Activated naive CD8-positive, alpha-beta T cell treated with anti-CD3 and anti-CD28 coated beads, Interleukin-2, amount 10 ng/mL, durations not matched to agents 7 days and 5 days (primary cell): ENCODE measurements at places on chromosomes 4 and X. TPM values are rescaled to one million over a fixed set of nuclear protein-coding genes. Genes with fewer than 3 reads are reported as not detected.

GRCh38 chr4:185202984-185203485 lies 765 bp downstream of the CFAP97 start:
- DNase-seq: no peak

- DNase-seq: no peak
Measured at GRCh38 chr4:120991885-120992284, 69.4 kb upstream of the PRDM5 start.

- DNase-seq: no peak
Measured at GRCh38 chrX:71823391-71824057, 60.4 kb downstream of the CXorf49B start.

DNA sequence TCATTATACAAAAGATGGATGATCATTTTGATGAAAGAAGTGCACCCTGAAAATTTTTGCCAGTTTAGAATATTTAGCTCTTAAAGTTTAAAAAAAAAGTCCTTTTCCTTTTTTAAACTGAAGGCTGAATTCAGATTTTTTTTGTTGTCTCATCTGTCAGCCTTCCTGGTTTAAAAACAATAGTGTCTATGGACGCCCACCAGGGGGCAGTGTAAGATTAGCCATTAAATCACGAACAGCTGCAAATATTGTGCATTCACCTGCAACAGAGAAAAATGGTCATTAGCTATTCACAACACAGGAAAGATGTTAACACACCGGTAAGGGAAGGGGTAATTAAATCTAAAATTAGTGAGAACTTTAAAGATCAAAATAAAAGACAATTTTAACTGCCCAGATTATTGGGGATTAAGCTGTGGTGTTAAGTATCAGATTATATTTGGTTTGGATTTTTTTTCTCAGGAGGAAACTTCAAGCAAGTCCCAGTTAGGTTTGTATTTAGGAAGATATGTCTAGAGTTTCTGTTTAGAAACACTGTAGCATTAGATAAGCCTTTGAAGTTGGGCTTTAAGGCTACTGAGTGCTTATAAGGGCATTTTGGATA lies 4.4 kb upstream of the CXorf38 start:
- peak; percentile 31 for DNase-seq

GRCh38 chrX:19882066-19882775 lies 5.2 kb downstream of the SH3KBP1 start:
- no peak for DNase-seq

DNA sequence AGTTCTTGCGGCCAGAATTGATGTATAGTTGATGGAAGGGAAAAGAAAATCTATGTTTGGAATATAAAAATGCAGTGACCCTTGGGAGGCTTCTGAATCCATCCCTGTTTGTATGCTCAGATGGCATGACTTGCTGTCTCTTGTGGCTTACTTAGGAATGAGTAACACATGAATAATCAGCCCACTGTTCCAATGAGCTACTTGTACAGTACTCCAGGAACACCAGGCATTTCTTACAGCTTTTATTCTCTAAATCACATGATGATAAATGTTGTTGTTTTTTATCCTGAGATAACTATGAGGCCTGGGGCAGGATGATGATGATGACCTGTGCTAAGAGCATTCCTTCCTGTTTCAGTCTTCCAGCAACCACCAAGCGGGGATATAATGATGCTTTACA lies 18.9 kb downstream of the TMPRSS11E start:
- no peak for DNase-seq

DNA sequence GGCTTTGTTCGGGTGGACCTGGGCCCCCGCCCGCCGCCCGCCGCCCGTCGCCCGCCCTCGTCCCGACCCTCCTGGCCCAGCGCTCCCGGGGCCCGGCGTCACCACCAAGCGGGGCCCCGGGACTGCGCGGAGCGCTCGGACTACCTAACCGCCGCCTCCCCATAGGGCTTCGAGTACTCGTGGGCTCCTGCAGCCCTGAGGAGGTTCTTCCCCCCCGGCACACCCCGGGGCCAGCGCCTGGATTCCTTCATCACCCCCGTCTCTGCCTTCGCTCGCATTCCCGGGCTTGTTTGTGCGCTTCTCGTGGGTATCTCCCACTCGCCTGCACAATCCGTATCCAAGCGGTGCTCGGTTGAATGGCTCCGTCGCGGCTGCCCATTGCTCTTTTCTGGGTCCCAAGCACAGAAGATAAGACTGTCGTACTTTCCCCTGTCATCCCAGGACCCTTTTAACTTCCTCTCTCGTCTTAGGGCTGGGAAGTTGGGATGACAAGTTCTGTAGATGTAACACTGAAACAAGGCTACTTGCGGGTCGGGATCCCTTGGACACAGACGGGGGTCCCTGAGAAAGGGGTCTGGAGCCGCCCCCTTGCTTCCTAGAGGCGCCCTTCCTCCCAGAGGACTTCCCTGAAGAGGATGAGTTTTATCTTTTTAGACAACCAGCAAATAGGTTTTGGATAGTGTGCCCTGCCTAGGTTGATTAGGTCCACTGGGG lies 565 bp downstream of the MOB1B start:
- no peak for DNase-seq

DNA sequence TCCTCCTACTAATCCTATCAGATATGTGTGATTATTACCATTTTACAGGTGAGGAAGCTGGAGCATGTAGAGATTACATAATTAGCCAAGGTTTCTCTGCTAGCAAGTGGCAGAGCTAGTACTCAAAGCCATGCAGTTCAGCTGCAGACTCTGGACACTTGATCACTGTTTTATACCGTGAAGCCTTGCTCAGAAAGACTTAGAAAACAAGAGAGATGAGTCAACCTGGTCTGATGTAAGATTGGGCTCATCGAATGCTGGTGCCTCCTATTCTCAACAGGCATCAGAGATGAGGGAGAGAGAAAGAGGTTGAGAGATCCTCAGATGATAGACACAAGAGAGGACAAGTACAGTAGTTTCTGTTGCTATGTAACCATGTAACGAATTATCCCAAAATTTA lies 19.0 kb upstream of the PDE5A start:
- no peak for DNase-seq

GRCh38 chr4:112970903-112971302 lies 78.5 kb upstream of the ANK2 start:
- DNase-seq: no peak

DNA sequence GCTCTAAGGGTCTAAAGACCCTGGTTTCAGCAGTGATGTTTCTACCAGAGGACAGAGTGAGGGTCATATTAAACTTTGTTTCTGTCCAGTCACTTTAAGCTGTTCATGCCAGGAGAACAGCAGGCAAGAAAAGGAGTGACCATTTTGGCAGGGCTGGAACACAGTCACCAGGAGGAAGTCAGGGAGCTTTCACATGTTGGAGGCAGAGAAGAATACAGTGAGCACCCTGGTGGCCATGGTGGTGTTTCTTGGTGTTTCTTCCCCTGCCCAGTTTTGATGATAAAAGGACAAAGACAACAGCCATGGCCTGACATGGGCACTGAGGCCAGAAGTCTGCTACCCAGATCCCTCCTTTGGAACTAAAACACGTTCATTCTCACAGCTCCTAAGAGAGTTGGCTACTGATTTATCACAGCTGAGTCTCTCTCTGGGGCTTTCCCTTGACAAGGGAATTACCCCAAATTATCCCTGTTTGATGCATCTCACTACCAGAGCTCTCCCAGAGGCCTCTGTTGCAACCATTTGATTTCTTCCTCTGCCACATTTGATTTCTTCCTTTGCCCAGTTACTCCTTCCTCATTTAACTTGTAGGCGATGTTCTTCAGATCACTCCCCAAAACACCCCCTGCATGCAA lies 106.4 kb upstream of the NWD2 start:
- DNase-seq: no peak

DNA sequence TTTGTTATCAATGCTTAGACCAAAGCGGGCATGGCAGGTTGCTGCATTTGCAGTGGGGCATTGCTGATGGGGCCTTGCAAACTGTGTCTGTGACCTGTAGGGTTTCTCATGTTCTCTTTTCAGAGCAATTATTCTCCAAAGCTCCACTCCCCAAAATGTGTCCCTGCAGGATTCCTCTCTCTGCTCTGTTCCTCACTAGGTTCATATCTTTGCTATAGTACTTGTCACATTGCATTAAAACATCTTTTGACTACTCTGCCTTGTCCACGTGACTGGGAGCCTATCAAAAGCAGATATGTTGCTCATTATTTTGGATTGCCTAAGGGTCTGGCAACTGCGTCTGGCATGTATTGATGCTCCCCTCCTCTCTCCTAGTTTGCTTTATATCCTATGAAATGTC lies 177.7 kb upstream of the MID1 start:
- DNase-seq: no peak

GRCh38 chr4:3615386-3616286 lies 83.4 kb upstream of the LRPAP1 start:
- peak; percentile 10 for DNase-seq

- DNase-seq: no peak
Measured at GRCh38 chr4:131426023-131426758, 1722.9 kb upstream of the PCDH10 start.

GRCh38 chr4:135122457-135122856 lies 920.9 kb upstream of the PABPC4L start:
- no peak for DNase-seq

The TMEM271 gene
- total RNA-seq: not detected

The MAGEB17 gene
- total RNA-seq: not detected

The SSX4 gene
- total RNA-seq: not detected

The ATP5ME gene
- 184 TPM for total RNA-seq

The GPR143 gene
- total RNA-seq: not detected

The RXFP1 gene
- not detected for total RNA-seq

The PITX2 gene
- total RNA-seq: not detected
